ENCODE measurements at places on chromosomes 4 and X.

GRCh38 chr4:113960684-113961321, 18.6 kb downstream of the ARSJ start:
- no peak for DNase-seq

GRCh38 chrX:20435913-20436312, 169.2 kb upstream of the RPS6KA3 start:
- no peak for DNase-seq

- no peak for DNase-seq
Measured at GRCh38 chr4:68365068-68365467, 15.2 kb upstream of the YTHDC1 start.

- DNase-seq = no peak
Measured at GRCh38 chr4:149933883-149934282, 118.2 kb upstream of the IQCM start.

DNA sequence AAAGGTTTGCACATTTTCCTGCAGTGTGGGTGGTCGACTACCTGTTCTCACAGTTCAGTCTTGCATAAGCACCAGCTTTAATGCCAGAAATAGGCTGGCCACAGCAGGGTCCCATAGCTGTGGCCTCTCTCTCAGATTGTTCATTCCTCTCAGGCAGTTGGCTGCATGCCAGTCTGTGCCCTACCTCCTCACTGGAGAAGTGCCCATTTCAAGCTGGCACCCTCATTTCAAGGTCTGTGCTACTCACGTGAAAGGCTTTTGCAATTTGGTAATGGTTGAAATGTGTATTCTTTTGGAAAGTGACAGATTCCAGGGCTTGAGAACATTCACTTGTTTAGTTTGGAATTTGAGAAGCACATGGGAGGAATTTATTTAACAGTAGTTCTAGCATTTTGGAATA, 28.9 kb upstream of the MTMR1 start:
- DNase-seq = no peak

DNA sequence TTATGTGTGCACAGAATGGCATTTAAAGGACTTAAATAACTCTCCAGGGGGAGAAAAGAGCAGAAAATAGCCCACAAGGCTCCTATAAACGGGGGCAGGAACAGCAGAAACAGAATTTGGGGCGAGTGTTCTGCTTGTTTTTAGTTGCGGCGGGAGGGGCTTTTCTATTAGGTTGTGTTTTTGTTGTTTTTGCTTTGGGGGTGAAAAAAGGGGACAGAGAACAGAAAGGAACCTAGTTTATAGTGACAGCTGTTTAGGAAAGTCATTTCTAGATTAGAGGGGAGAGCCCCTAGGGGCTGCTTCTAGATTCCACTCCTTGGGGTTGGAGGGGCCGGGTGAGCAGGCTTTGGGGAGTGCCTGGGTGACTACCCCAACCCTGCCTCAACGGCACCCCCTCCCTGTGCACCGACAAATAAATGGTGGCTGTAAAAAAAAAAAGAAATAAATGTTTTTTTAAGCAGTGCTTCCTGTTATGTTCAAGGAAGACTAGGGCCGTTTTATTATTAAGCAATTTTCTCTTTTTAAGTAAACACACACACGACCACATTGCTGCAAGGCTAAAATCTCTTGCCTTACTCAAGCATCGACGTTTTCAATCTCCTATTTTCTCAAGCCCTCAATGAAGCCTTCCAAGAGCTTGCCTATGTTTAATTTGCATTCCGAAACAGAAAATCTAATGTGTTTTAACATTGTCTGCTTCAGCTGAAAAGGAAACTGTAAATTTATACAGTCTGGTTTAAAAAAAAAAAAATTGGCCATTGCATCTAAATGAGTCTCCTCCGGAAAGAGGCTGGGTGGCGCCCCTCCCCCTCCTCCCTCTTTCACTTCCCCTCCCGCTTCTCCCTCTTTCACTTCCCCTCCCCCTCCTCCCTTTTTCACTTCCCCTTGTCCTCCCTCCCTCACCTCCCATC, 123.3 kb upstream of the TBL1X start:
- peak; percentile 71 for DNase-seq

GRCh38 chr4:32890398-32890797, 2170.2 kb downstream of the PCDH7 start:
- no peak for DNase-seq

DNA sequence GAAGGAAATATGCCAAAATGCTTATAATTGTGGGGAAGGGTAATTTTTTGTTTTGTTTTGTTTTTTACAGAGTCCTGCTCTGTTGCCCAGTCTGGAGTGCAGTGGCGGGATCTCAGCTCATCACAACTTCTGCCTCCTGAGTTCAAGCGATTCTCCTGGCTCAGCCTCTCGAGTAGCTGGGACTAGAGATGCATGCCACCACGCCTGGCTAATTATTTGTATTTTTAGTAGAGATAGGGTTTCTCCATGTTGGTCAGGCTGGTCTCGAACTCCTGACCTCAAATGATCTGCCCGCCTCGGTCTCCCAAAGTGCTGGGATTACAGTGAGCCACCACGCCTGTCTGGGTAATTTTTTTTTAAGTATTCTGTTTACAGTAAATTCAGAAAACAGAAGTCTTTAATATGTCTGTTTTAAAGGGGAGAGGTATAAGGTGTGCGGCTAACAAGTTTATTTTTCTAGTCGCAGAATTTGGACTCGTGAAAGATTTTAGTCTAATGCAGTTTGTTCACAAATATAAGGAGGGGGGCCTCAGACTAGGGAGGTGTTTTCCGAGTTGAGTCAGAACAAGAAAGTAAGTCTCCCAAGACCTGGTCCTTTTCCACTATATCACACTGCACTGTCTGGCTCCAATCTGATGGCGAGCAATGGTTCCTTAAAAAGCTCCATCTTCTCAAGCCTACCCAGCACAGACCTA, 1.5 kb downstream of the ACSL1 start:
- peak; percentile 45 for DNase-seq

GRCh38 chrX:153657161-153657560, 10.2 kb downstream of the DUSP9 start:
- no peak for DNase-seq

DNA sequence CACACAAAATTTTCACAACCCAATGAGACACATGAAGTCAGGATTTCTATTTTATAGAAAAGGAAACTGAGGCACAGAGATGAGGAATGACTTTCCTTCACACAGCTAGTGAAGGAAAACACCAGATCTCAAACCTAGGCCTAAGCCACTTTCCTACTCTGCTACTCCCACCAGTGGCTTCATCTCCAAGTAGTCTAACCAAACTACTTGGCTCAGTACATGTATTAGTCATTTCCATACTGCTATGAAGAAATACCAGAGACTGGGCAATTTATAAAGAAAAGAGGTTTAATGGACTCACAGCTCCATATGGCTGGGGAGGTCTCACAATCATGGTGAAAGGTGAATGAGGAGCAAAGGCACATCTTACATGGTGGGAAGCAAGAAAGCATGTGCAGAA, 196.6 kb downstream of the EVC2 start:
- no peak for DNase-seq

DNA sequence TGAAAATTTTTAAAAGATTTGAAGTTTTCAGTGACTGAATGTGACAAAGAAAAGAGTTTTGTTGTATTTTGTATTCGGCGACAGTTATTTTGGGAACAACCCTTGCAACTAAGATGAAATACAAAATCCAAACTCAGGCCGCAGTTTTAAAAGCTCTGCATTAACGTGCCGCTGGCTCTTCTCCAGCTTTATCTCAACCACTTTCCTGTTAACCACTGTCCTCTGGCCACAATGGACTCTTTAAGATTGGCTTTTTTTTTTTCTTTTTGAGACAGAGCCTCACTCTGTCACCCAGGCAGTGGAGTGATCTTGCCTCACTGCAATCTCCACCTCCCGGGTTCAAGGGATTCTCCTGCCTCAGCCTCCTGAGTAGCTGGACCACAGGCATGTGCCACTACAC, 22.1 kb upstream of the AMTN start:
- DNase-seq = no peak
